ENCODE measurements at places on chromosomes 7 and 10.

DNA sequence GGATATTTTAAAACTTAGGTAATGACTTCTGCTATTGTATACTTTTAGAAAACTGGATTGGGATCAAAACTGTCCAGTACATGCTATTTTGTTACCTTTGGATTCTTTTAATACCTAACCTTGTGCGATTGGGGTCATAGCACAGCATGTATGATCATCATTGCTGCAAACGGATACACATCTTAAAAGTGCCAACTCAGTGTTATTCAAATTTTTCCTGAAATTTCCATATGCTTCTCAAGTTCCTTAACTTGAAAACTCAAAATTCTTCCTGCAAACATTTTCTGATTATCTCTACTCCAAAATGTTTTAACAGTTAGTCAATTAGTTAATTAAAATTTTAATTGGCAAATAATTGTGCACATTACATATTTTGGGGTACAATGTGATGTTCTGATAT lies 147.5 kb downstream of the PCDH15 start:
- no peak for DNase-seq

DNA sequence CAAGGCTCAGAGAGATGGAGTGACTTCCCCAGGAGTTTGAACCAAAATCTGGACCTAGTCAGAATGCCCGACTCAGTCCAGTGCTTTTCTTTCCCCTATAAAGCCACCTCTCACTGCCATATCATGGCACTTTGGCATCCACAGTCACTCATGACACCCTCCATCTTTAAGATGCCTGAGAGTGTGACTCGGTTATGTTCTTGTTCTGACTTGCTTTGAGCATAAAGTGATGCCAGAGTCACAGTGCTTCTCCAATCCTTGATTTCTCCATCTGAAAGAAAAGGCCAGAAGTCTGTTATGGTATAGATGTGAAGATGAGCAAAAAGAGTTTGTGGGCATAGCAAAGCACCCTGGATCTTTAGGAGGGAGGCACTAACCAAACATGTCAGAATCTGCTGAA lies 538.1 kb downstream of the SORCS1 start:
- no peak for DNase-seq

GRCh38 chr10:51642581-51642980 lies 56.8 kb downstream of the CSTF2T start:
- DNase-seq: no peak

- no peak for DNase-seq
Measured at GRCh38 chr10:90958781-90959180, 37.9 kb upstream of the ANKRD1 start.

DNA sequence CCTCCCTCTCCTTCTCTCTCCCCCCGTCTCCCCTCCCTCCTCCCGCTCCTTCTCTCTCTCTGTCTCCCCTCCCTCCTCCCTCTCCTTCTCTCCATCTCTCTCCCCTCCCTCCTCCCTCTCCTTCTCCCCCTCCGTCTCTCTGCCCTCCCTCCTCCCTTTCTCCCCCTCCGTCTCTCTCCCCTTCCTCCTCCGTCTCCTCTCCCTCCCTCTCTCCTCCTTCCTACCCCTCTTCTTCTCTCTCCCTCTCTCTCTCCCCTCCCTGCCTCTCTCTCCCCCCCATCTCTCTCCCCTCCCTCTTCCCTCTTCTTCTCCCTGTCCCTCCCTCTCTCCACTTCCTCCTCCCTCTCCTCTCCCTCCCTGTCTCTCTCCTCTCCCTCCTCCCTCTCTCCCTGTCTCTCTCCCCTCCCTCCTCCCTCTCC lies 32.2 kb downstream of the AP5Z1 start:
- no peak for DNase-seq
